CD4-positive, alpha-beta T cell treated with Interleukin-6 at 100 ng/mL for 8 hours (primary cell): ENCODE measurements at places on chromosomes 6 and 20.

DNA sequence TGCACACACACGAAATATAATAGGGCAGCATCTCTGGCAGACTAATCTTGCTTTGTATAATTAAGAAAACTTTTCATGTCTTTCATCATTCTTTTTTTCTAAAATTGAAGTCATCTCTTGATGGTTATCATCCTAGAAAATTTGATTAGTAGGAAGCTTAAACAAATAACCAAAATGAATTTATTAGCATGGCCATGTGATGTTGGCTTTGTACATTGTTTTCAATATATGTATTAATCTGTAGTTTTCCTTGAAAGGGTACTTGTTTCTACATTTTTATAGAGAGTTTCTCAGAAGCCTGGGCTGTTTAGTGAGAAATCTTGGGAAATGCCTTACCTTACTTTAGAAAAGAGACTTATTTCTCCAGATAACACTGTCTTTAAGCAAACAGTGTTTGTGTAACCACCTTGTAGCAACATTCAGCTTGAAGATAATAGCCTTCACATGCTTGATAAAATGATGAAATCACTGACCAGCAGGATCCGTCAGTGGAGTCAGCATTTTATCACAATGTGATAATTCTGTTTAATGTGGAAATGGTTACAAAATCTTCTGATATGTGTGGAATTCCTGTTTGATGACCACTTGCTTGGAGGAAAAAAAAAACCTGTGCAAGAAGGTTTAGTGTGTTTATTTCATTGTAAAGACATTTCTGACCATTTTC is 147.8 kb downstream of the MACROD2 start:
- DNase-seq = no peak

- DNase-seq = no peak
These were observed 150.6 kb upstream of the SPACA1 start for GRCh38 chr6:87897013-87897412.

GRCh38 chr6:53894091-53894490 is 99.3 kb downstream of the LRRC1 start:
- peak; percentile 17 for DNase-seq

- no peak for DNase-seq
These were observed 47.6 kb upstream of the PTGIS start for GRCh38 chr20:49615401-49616153.

DNA sequence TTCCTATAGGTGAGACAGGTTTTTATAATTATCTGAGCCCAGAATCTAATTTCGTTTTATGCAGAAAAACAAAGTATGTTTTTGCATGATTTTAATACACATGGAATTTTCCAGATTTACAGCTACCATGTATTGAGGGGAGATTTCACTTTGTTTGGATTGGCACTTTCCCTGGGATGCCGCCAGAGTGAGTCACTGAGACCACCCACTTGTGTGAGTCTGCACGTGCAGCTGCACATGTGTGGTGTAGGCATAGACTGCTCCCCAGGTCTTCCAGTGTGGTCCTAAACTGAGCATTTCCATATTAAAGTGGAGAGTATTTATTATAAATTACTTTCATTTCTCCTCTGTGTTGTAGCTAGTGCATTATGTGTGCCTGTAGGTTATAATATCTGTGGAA is 186.8 kb downstream of the UBE3D start:
- no peak for DNase-seq
